ENCODE measurements at places on chromosomes 16 and 17.

- no peak for DNase-seq
Measured at GRCh38 chr17:13775450-13775849, 173.7 kb upstream of the HS3ST3A1 start.

- no peak for DNase-seq
Measured at GRCh38 chr17:17884391-17885357, 47.9 kb upstream of the SREBF1 start.

- no peak for DNase-seq
Measured at GRCh38 chr17:57948169-57948554, 7.0 kb downstream of the CUEDC1 start.

GRCh38 chr16:23448392-23448791, 4.6 kb downstream of the COG7 start:
- no peak for DNase-seq

- DNase-seq: no peak
Measured at GRCh38 chr16:49495596-49496355, 122.2 kb downstream of the C16orf78 start.

GRCh38 chr17:12512694-12513355, 152.9 kb upstream of the MYOCD start:
- no peak for DNase-seq

DNA sequence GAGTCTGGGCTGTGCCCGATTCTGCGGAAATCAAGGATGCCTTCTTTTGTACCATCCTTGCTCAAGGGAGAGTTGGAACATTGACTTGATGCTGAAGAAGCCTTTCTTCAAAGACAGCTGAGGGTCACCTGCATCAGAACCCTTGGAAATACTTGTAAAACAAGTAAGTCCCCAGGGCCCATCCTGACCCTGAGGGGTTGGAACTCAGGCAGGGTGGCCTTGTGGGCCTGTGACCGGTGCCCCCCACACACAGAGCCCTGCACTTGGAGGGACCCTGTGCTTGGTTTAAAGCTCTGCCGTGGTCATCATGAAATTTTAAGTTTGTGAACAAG, 56.9 kb downstream of the WIPI1 start:
- no peak for DNase-seq

DNA sequence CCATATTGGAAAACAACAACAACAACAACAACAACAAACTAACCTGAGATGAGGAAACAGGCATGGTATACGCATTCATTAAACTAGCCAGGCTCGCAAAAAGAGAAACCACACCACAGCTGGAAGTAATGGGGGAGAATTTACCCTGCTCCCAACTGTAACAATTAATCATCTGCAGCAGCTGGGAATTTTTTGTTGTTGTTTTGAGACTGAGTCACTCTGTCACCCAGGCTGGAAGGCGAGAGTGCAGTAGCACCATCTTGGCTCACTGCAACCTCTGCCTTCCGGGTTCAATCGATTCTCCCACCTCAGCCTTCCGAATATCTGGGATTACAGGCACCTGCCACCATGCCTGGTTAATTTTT, 16.3 kb downstream of the PRPSAP1 start:
- no peak for DNase-seq

GRCh38 chr16:65012357-65012756, 109.5 kb downstream of the CDH11 start:
- peak; percentile 40 for DNase-seq

DNA sequence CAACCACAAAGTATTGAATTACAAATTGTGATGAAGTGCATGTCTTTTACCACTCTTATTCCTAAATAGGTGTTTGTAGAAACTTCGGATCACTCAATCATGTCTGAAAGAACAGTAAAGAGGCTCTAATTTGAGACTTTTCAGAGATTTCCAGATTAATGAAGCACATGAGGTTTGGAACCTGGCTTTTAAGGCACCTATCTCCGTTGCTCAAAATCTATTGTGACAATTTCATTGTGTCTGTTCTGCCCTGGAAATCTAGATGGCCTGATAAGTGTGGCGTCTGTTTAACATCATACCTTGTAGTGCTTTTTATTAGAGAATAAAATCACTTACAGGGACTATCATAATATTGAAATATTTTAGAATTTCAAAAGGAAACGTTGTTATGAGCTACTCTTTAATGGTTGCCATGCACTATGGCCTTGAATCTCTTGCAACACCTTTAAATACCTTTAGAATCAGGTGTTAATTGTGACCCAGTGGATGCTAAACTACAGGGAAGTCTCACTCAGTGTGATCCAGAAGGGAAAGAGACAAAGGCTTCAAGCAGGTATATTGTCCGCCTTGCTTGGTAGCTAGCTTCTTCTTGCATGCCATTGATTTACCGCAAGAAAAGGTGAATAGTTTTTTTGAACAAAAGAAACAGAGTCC, 210.3 kb downstream of the CNTNAP4 start:
- DNase-seq: no peak

DNA sequence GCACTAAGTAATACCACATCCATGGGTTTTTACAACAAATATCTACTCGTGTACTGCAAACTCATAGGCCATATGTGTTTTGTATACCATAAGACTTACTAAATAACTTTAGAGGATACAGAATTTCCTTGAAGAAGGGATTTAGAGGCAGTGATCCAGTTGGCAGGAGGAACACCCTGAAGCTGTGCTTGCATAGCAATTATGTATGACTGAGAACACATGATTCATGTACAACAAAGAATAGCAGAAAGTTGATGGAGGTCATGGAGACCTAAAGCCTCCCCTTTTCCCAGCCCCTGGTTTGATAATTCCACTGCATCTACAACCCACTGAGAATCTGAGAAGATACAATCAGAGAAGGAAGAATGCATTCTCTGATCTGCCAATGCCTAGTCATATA, 83.8 kb upstream of the PMFBP1 start:
- DNase-seq: no peak

DNA sequence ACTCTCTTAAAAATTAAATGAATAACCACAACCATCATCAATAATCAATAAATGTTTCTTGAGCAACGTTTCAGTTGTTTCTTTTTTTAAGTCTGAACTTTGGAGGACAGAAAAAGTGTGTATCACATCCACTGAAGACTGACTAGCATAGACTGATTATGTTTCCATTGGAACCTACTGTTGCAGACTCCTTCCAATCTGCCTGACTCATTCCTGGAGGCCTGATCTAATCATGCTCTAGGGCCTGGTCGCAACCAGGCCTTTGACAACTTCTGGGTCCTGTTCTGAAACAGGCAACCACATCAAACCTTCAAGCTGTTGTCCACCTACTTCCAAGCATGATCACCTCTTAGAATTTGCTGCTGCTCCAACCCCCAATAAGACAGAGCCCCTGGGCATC, 109.2 kb upstream of the NUDT7 start:
- no peak for DNase-seq

GRCh38 chr17:41592601-41593305, 6.1 kb upstream of the KRT14 start:
- DNase-seq: no peak

DNA sequence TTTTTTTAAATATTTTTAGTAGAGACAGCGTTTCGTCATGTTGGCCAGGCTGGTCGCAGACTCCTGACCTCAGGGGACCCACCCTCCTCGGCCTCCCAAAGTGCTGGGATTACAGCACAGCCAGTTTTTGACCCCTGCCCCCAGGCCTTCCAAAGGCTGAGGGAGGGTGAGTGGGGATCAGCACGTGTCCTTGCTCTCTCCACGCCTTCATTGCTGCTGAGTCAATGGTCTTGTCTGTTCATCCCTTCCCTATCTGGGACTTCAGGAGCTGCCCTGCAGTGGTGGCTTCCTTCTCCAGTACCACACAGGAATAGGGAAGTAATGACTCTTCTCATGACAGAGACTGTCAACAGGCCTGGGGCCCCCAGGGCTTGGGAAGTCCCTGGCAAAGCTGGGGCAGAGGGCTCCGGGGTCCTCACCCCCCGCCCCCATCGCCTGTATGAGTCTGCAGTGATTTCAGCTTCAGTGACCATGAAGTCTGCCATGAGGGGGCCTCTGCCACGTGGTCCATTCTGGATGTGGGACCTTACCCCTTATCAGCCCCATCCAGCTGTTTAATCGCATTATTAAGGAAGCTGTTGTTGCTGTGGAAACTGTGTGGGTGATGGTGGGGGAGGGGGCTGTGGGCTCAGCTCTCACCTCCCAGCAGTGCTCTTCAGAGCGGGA, 6.1 kb downstream of the ABCC3 start:
- no peak for DNase-seq

- peak; percentile 96 for DNase-seq
Measured at GRCh38 chr16:2835638-2836493, 5.8 kb downstream of the ZG16B start.

DNA sequence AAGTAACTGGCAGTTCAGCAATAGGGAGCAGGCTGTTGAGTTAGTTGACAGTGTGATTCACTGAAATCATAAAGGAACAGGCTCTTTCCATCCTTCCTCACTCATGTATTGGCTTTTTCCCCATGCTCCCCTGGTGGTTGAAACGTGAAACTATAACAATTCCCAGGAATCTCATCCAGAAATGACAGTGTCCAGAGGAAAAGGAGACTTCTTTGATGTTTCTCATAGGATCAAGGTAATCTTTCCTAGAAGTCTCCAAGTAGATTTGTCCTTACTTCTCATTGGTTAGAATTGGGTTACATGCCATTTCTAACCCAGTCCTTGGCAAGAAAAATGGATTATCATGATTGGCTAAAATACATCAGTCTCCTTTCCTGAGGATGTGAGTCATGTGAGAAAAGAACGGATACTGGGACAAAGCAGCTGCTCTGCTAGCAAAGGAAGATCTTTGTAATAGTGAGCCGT, 14.4 kb downstream of the TTC19 start:
- peak; percentile 21 for DNase-seq

DNA sequence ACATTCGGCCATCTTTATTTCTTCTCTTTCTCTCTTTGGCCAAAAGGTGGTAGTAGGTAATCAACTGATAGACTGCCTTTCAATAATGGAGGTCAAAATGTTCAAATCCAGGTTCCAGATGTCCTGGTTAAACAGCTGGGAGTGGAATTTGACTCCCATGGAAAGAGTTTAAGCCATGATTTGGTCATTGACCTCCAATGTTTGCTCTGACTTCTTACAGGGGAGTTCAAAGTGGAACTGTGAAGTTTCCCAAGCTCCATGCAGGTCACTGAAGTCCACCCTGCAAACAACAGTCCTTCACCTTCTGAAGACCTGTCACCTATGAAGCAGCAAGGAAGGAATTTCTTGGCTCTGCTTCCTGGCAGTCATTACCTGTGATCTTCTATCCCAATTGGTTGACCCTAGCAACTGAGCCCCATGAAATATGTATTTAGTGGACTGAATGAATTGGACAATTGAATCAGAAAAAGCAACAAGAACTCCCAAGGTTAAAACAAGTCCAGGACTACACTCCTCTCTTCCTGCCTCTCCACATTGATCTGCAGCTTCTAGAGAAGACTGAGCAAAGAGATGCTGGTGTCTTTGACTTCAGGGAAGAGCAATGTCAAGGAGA, 28.0 kb upstream of the SOX9 start:
- DNase-seq: no peak

DNA sequence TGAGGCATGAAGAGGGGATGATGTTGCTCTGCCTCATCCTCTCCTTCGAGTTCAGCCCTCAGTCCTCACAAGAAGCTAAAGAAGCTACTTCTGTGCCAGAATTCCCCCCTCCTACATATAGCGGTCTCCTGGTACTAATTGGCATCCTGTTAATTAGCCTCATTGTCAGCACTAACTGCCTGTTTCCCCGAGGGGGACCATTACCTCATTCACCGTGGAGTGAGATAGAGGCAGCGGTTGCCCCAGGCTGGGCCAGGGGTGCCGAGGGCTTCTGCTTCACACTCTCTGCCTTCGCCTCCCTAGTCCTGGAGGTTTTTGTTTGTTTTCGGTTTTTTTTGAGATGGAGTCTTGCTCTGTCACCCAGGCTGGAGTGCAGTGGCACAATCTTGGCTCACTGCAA, 5.7 kb upstream of the MINK1 start:
- DNase-seq: no peak

- DNase-seq: no peak
Measured at GRCh38 chr16:12096157-12096777, 119.7 kb downstream of the SNX29 start.

DNA sequence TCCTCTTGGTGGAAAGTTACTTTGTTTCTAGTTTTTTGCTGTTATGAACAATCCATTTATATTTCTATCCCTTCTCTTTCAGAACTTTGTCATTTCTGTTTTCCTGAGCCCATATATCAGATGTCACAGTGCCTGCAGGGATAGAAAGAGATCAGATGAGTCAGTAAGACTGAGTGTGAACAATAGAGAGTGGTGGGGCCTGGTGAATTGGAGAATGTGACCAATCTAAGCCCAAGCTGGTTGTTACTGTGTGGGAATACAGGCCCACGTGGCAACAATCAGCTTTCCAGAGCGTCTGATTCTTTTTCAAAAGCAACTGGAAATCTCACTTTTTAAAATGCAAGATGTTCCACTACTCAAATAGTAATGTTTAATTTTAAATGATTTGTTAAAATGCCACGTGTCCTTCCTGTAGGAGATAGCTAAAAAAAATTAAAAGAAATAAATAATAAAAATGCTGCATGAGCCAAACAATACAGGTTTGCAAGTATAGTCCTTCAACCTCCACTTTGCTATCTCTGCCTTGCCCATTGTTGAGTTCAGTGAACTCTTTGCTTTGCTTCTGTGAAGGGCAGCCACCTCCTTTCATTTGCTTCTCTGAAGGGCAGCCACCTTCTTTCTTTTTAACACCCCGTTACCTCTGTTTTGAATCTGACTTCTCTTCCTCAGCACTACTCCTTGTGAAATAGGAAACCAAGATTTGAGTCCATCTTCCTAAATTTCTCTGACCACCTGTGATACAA, 9.6 kb downstream of the DCTN5 start:
- no peak for DNase-seq

DNA sequence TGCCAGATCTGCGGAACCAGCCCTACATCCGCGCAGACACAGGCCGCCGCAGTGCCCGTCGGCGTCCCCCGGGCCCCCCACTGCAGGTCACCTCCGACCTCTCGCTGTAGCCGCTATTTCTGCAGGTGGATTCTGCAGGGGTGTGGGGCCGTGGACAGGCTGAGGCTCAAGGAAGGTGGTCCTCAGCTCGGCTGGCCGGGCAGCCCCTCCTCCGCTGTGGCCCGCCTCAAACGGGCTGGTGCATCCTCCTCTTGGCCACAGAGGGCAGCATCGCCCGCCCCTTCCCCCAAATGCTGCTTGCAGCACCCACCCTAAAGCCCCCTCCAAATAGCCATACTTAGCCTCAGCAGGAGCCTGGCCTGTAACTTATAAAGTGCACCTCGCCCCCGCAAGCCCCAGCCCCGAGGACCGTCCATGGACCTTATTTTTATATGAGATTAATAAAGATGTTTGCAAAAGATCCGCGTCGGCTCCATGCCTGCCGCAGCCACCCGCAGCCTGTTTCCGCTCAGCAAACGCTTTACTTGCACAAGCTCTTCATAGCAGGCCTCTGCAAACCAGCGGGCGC, 14.9 kb downstream of the SPATA32 start:
- no peak for DNase-seq

DNA sequence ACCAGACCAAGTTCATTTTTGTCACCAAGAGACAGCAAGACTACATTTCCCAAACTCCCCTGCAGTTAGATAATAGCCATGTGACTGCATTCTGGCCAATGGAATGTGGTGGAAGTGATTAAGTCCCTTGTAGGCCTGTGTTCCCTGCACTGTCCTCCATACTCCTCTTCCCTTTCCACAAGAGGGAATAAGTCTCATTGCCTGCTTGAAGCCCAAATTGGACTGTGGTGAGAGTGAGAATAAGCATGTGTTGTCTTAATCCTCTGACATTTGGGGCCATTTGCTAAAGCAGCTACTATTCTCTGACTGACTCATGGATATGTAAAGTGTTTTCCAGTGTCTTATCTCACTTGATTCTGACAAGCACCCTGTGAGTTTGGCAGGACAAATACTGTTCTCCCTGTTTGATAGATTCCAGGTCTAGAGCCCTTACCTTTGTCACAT, 20.7 kb downstream of the PIK3R6 start:
- DNase-seq: no peak

All from AG09309 (cell line).